Stimulated activated CD4-positive, alpha-beta T cell treated with anti-CD3 and anti-CD28 coated beads, TNF-alpha, amount 100 ng/mL, for 48 hours (primary cell): ENCODE measurements at places on chromosomes 2 and 18.

- no peak for DNase-seq
Measured at GRCh38 chr18:52764316-52764715, 424.3 kb downstream of the DCC start.

- DNase-seq = no peak
Measured at GRCh38 chr2:60888853-60889252, 7.5 kb downstream of the REL start.

GRCh38 chr2:145752091-145752806 lies 1232.3 kb upstream of the ZEB2 start:
- no peak for DNase-seq

DNA sequence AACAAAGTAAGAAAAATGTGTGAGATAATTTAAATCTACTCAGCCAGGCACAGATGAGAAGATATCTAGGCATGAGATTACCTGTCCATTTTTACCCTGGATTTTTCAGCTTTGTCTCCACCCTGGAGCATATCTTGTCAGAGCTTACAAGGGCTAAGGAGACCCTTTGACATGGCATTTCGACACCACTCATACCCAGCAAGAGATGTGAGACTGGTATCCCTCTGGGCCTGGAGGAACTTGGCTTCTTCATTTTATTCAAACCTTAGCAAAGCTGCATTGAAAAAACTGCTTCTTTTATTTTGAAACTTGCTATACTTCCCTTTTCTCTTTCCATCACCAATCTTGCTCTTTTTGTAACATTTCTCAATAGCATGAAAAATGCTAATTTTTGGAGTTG lies 194.9 kb upstream of the HNMT start:
- DNase-seq = no peak

DNA sequence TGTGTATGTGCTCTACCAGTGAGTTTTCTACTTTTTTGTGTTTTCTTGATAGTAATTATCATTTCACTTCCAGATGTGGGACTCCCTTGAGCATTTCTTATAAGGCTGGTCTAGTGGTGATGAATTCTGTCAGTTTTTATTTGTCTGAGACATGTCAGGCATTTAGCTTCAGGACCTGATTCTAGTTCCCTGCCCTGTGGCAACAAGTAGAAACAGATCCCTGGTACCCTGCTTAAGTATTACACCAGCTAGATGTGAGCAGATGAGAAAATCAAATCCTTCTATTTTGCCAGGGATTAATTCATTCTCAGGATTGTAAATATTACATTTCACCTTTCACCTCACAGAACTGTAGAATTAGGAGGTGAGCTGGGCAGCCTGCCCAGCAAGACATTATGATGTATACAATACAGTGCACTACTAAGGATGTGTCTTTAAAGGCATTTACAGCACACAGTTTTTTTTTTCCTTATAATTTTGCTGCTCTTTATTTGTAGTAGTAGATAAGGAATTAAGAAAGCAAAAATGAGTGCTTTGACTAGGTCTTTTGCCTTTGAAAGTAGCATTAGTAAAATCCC lies 35.1 kb downstream of the GALM start:
- DNase-seq = no peak

- no peak for DNase-seq
Measured at GRCh38 chr2:124970030-124970429, 944.9 kb downstream of the CNTNAP5 start.

DNA sequence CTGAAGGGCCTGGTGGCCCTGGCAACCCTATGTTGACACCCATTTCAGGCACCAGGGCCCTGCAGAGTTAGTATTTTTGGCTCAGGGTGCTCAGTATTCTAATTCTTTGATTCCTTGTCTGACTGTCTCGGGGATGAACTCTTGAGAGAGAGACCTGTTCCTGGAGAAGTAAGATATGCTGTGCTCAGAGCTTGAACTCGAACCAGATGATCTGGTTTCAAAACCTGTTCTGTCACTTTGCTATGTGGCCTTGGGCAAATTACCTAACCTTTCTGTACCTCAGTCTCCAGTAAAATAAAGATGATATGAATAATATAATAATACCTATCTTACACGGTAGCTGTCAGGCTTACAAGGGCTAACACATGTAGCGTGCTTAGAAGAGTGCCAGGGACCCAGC lies 294.2 kb downstream of the DYSF start:
- DNase-seq = no peak

DNA sequence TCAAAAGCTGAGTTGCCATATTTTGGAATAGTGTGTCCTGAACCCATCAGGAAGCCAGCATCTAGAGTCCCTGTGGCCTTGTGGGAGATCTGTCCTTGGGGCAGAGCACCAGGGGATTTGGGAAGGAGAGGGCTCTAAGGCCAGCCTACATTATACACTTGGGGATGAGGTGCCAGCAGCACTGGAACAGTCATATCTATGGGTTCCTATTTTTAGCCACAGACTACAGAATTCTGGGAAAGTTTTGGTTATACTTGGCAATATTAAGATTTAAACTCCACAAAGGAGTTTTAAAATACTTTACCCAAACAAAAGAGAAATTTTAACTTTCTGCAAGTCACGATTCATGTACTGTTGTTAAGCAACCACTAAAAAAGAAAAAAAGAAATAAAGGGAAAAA lies 405.7 kb upstream of the MMADHC start:
- DNase-seq = no peak

GRCh38 chr2:7014174-7014640 lies 97.0 kb downstream of the RNF144A start:
- DNase-seq = no peak

DNA sequence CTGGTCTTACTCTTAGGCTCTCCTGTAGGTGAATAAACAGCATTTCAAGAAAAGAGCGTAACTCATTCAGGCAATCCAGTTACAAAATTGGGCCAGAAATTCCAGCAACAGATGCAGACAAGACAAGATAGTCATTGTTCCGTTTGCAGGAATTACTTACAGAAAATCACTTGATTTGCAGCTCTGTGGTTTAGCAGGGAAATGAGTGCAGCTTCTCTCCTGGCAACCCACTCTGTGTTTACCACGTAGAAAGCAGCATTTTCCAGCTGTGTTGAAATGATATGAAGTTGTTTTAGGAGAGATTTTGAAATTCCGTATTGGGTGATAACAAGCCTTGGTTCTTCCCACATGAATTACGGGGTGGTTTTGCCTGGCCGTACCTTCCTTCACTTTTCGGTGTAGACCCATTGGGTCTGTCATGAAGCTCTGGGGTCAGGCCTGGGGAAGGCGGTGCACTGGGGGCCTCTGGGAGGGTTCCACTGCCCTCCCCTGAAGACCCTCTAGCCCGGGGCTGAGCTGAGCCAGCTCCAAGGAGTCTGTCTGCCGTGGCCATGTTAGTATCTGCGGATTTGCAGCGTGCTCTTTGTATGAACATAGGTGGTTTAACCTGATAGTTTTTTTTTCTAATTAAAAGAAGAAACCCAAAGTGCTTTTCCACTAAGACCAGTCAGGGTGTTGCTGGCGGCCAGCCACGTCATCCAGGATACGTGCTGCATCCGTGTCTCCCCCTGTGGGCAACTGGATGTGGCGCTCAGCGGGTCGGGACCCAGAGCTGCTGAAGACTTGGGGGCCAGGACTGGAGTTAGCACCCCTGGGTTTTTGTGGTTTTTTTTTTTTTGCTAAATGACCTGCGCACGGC lies 58.9 kb upstream of the KCNG2 start:
- no peak for DNase-seq

GRCh38 chr2:208929139-208929864 lies 494.5 kb upstream of the MAP2 start:
- DNase-seq = no peak

GRCh38 chr2:120473522-120474271 lies 127.8 kb downstream of the INHBB start:
- no peak for DNase-seq

DNA sequence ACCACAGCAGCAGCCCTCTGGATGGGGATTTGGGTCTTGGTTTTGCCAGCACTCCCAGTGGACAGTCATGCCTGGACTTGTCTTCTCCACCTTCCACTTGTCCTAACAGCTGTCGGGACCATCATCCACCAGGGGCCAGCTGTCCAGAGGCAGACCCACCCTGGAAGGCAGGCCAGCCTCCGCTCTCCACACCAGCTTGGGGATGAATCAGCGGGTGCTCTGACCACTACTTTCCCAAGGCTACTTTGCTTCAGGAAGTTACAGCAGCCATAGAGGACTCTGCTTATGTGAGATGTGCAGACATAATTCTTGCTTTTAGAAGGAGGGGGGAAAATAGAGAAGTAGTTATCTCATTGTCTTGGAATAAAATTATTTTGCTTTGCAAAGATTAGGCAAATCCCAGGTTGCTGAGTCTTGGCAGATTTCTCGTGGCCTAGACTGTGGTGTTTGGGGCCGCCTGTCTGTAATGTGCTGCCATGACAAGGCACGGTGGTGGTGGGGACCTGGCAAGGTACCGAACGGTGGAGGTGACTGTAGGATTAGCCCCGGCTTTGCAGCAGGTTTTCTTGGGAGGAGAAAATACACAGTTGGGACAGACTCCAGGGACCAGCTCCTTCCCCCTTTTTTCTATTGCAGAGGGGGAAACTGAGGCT lies 148.7 kb downstream of the AGAP1 start:
- no peak for DNase-seq
